ENCODE measurements at places on chromosomes 7 and 10.

DNA sequence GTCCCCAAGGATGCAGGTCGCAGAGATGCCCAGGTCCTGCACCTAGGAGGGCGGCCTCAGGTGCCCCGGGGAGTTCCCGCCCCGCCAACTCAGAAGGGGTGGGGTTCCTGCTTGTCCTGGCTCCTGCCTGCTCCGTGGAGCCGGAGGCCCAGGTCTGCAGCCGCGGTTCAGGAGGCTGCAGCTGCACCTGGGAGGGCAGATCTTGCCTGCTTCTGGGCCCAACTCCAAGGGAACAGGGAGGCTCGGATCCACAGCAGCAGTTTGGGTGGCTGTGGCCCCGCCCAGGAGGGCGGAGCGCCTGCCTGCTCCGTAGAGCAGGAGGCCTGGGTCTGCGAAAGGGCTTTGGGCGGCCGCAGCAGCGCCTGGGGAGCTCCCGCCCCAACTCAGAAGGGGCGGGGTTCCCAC, 108.2 kb upstream of the EGR2 start:
- no peak for DNase-seq

GRCh38 chr7:96532428-96532935, 177.2 kb downstream of the SEM1 start:
- DNase-seq = no peak

DNA sequence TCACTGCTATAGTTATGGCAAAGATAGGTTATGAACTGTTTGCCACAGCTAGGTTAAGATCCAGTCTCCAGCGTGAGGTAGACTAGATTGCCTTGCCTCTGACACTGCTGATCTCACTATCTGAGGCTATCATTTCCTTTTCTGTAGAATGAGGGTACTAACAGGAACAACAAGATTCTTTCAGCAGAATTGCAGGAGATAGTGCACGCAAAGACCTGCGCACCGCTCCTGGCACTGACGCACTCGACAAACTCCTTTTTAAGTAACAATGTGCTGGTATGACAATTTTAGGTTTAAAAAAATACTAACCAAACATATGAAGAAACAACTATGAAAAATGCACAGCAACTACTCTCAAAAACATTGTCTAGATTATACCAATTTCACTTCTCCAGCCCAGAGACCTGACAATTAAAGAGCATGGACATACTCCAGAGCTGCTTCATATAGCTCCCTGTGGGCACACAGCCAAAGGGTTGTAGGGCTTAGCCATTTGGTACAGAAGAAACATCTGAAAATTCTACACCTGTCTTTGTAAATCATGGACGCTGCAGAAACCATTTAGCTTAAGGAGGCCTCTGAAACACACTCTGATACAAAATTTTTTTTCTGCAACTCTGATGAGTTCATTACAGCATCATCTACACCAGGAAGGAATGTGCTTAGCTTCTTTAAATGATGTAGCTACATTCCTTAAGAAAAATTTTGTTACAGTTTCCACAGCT, 7.8 kb downstream of the ADAM12 start:
- DNase-seq = no peak

- DNase-seq = no peak
Measured at GRCh38 chr7:104791080-104791479, 222.9 kb upstream of the KMT2E start.

- DNase-seq = no peak
Measured at GRCh38 chr10:47354165-47354564, 6.0 kb downstream of the RBP3 start.

DNA sequence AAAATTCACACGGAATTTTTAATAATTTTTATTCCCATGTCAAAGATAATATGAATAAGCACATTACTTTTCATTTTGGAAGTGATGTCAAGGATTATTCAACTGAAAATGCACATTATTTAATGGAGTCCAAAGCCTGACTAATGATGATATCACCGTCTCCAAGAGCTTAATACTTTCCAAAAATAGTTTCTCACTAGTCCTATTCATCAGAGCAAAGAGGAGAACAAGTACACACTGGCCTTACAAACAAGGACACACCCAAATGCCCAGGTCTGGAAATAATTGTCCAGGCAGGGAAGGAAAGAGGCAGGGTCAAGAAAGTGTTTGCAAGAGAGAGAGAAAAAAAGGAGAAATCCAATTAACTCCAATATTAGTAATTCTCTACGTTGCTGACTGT, 216.8 kb upstream of the CCDC6 start:
- no peak for DNase-seq

- DNase-seq = no peak
Measured at GRCh38 chr7:25720427-25720826, 431.6 kb upstream of the NFE2L3 start.

DNA sequence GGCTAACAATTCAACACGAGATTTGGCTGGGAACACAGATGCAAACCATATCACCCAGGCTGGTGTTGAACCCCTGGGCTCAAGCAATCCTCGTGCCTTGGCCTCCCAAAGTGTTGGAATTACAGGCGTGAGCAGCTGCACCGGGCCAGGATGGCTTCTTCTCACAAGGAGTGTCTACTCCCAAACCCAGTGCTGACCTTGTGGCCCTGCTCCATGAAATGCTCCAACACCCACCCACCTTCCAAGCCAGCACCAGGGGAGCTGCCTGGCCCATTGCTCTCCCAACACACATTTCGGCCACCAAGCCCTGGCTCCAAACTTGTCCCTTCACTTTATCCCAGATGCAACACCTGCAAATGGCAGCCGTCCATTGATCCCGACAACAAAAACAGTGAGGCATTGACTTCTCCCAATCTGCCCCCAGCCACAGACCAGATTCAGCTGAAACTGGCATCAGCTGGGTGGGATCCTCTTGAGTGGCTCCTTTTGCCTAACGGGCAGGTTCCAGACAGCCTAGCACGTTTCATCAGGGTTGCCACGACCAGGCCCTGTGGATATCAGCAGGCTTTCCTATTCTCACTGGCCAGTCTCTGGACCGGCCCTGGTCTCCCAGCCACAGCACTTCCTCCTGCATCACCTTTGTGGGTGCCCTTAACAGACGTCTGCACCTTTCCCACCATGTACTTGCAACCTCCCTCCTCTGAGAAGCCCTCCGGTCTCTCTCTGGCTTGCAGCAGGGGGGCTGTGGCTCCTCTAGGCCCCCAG, 105.7 kb upstream of the CARD11 start:
- DNase-seq = no peak

- DNase-seq = no peak
Measured at GRCh38 chr10:86345859-86346798, 20.5 kb downstream of the GRID1 start.

- DNase-seq = no peak
Measured at GRCh38 chr10:52450762-52451291, 136.7 kb downstream of the DKK1 start.

DNA sequence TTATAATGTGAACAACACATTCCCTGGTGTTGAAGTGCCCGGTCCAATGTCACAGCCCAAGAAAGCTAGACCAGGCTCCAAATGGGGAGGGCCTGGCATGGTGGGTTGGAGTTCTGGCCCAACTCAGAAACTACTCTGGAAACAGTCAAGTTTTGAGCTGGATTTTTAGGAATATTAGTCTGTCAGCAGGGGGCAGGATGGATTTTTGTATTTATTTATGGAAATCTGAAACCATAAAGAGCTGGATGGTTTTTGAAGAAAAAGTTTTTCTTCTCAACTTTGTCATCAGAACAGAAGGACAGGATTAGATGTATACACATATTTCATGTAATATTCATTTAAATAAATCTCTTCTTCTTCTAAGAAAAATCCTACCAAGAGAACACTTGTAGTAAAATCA, 97.5 kb downstream of the POU6F2 start:
- no peak for DNase-seq

DNA sequence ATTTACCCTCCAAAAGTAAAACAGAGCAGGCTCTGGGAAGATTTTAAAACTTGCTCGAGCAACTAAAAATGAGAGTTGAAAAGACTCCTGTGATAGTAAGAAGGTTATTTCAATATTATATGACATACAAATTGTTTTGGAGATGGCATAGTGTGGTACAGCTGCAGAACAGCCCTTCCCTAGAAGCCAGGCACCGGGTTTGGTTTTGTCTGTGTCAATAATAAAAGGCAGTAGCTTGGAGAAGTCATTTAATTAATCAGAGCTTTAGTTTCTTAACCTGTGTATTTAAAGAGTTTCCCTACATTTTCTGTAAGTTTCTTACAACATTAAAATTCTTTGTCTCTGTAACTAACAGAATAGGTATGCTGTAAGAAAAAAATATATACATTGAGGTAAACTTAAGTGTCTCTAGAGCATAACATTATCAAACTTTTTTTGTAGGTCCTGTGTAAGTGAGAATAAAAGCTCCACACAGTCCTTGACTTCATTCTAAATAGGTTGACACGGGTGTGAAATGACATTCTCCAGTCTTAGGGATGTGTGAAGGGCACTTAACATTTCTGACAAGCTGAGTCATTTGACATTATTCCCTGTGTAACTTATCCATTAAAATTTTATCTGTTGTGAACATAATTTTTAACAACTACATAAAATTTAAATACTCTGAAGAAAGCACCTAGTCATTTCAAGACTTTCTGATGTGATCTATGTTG, 425.0 kb upstream of the ETV1 start:
- DNase-seq = no peak

DNA sequence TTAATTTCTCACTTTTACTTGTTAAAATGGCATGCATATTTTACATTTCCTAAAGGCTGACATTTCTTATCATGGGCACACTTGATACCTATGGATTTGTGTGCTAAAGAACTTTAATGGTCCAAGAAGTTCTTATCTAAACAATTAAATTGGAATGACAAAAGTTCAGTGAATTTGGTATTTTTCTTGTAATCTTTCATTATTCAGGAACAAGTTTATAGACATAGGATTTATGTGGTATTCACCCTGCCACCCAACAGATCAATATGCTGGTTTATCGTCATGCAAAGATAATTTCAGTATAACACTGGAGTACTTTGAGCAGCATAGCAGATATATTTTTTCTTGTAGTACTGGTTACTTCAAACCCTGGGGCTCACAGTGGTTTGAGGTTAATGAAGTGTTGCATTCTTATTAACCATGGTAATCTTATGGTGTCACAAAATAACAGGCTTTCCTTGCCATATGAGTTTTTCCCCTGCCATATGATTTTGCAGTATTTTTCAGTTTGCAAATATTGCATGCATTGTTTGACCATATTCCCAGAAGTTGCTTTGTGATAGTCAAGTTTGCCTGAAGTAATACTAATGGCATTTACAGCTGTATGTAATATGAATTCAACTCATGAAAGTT, 148.8 kb downstream of the PPP1R9A start:
- DNase-seq = no peak

GRCh38 chr10:130214431-130214830, 78.2 kb downstream of the GLRX3 start:
- no peak for DNase-seq

DNA sequence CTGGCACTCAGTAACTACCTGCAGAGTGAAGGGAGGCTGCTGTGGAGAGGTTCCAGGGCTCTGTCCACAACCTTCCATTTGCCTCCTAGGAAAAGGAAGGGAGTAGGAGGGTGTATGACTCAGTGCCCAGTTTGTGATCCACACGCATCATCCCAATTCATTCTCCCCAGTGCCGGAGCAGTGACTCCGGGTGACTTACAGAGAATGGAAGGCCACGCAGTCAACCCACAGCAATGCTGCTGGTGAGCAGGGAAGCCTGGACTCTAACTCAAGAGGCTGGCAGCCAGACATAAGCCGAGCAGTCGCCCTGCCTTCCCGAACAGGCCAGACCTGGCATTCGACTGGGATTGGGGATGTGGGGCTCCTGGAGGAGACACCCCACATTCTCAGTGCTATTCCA, 139.9 kb downstream of the SH3PXD2A start:
- no peak for DNase-seq

DNA sequence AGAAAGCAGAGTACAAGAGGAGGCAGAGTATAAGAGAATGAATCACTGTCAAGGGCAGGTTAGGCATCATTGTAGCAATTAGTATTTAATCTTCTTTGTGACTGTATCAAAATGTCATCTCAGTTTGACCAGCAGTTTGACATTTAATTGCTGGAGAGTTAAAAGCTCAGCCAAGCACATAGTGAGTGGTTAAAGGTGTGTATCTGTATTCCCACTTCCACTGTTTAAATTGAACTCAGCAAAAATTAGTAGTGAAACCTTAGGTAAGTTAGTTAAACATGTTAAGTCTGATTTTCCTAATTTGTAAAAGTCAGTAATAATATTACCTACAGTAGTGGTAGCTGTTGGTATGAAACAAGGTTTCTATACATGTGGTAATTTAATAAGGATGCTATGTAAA, 296.4 kb upstream of the MBL2 start:
- no peak for DNase-seq

- DNase-seq = no peak
Measured at GRCh38 chr10:17113889-17114540, 15.6 kb downstream of the CUBN start.

- DNase-seq = no peak
Measured at GRCh38 chr7:113918946-113919345, at the start of gene PPP1R3A. Gene PPP1R3A, minus strand, starts transcription at chr7:113919009. Its CDS starts 13 bp downstream, at chr7:113918996.

DNA sequence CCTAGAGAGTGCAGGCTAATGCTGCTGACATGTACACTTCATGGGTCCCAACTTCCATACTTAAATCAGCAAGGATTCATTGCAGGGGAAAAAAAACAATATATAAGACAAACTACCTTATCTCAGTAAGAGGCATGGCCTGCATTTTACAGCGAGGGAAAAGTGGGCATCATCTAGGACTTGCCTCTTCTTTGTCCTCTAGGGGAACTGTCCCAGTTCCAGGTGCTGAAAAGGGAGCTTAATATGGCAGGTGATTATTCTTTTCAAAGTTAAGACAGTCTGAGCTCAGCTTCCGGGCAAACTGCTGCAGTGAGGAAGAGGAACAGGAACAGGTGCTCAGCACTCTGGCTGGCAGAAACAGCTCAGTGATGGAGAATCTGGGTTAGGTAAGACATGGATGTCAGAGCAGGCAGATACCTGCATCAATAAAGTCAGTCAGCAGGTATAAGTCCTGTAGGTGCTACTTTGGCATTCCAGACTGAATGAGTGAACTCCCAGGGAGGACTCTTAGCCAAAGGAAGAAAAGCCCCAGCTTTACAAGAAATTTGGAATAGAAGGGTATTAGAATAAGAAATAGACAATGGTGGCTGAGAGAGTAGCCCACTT, 147.2 kb downstream of the TMEM178B start:
- DNase-seq = no peak

DNA sequence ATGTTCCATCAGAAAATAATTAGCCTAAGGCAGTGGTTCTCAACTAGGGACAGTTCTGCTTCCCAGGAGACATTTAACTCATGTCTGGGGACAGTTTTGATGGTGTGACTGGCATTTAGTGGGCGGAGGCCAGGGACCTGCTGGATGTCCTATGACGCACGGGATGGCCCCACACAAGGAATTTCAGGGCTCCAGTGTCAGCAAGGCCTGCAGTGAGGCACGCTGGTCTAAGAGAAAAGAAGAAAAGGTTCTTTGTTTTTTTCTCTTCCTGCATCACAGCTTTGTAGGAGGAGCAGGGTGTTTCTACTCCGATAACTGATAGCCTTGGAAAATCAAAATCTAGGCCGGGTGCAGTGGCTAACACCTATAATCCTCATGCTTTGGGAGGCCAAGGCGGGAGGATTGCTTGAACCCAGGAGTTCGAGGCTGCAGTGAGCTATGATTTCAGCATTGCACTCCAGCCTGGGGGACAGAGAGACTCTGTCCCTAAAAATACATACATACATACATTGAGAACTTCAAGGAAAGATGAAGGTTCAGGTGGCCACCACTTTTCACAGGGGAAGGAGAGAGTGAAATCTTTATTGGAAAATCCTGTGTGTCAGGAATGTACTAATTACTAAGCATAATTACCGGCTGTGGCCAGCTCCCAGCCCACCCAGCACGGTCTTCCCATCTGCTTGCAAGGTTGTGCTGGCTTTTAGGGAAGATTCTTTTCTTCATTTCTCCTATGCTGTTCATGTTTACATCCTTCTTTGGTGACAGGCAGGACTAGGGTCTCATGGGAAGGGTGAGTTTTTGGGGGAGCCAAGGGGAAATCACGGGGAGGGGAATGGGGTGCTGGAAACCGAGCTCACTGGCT, 150.4 kb downstream of the ACTR3B start:
- DNase-seq = no peak

All from stimulated activated CD8-positive, alpha-beta memory T cell treated with anti-CD3 and anti-CD28 coated beads, Interleukin-2, amount 100 ng/mL, for 48 hours (primary cell).